Kidney glomerular epithelial cell (primary cell): ENCODE measurements at places on chromosomes 16 and 17.

- DNase-seq, result no peak
Observed at GRCh38 chr16:10608687-10609401, 28.4 kb upstream of the EMP2 start.

DNA sequence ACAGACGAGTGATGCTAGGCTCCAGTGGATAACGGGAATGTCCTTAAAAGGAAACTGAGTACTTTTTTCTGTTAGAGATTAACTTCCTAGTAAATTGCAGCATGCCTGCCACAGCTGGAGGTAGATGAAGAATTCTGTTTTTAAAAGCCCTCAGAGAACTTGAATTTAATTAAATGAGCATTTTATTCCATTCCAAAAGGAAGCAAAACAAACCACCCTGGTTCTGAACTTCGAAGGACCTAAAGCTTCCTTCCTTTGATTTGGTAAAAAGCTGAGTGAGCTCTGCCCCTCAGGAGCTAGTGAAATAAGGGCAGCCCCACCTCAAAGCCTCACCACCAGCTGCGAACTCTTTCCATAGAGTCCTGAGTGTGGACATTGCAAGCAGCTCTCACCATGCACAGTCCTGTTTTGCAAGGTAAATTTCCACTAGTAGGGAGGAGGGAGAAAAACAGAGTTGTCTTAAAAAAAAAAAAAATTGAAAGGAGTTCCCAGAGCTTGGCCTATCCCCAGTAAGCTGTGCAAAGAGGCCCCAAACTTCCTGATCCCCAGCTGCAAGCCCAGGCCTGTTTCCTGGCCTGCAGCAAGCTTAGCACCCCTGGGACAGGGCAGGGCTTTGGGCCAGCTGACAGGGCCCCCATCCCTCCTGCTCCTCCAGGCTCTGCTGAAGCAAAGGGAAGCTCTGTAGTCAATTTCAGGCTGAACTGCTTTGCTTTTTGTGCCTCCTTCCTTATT lies 11.2 kb downstream of the CHD9NB start:
- DNase-seq, result peak; percentile 57

DNA sequence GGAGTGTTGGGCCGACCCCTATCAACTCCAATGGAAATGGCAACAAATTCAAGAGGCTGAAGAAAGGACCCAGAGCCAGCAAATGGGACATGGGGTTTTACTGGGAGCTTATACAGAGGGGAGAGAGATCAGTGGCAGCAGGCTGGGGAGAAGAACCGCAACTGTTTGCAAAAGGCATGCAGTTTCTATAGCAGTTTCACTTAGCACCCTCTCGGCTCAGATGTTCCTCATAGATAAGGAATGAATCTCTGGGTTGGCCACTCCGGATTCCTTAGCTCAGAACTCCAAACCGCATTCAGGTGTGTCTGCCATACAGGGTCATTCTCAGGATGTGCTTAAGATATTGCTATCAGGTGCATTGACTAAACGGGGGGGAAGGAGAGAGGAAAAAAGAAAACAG lies 71.1 kb upstream of the RPL38 start:
- no peak for DNase-seq

DNA sequence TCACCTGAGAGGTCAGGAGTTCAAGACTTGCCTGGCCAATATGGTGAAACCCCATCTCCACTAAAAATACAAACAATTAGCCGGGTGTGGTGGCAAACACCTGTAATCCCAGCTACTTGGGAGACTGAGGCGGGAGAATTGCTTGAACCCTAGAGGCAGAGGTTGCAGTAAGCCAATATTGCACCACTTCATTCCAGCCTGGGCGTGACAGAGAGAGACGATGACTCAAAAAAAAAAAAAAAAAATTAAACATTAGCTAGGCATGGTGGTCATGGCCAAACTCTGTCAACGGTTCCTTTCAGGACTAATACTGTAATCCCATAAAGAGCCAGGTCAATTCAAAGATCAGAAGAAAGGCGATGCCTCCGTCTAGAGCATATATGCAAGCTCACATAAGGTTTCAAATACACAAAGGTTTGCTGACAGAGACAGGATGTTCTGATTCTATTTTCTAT lies 2.4 kb downstream of the RNF157 start:
- DNase-seq, result no peak

DNA sequence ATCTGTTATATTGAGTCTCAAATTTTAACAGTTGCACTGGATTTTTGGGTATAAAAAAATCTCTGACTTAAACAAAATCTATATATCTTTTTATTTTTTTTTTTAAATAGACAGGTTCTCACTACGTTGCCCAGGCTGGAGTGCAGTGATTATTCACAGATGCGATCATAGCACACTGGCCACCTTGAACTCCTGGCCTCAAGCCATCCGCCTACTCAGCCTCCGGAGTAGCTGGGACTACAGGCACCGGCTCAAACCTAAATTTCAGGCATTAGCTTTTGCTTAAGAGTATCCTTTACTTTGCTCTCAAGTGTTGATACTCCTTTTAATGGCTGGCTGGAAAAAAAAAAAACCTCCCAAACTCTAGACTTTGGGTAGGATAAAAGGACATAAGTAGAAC lies 61.6 kb downstream of the RPGRIP1L start:
- no peak for DNase-seq

GRCh38 chr17:4953451-4953961 lies 2.6 kb downstream of the ENO3 start:
- DNase-seq, result peak; percentile 87

GRCh38 chr16:65757064-65757463 lies 609.4 kb upstream of the CDH5 start:
- no peak for DNase-seq

DNA sequence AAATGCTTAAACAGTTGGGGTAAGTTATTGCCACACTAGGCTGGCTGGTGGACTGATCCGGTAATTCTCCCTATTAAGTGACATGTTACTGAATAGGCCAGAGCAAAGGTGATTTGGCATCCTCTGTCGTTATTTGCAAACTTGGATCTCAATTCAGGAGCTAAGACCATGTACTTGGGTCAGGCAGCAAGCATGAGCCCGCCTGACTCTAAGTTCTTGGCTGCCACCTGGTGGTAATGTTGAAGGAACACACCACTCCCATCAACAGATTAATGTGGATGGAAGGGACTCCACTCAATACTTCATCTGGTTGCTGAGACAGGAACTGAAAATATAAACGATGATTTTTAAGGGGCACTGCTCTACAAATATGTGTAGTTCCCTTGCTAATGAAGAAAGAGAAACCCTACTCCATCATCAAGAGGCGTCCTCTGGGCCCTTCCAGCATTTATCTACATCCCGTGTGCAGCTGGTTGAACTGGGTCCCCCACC lies 70.8 kb downstream of the EMP2 start:
- DNase-seq, result peak; percentile 75

- no peak for DNase-seq
Observed at GRCh38 chr16:86713021-86713631, 134.8 kb downstream of the FOXL1 start.

DNA sequence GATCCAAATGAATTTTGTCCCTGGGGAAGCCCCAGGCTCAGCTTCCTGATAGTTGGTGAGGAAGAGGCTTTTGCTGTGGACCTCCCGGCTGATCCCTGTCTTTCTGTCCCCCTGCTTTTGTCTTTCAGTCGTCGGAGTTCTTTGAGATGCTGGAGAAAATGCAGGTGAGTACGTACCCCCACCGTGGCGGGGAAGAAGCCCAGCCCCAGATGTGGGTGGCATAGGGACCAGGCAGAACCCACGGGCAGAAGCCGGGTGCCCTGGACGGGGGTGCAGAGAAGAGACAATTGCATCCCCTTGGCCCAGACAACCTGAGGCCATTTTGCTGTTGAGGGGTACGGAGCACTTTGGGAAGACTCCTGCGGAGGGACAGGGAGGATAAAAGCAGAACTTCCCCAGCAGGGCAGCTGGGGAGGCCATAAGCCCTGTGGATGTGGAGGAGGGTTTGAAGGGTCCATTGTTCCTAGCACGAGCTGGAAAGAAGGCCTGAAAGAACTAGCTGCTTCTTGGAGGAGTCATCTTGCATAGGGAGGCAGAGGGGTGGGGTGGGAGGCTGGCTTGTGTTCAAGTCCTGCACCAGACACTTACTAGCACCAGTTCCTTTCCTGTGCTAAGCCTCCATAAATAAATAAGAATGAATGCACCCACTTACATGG lies 105.6 kb downstream of the OR1D5 start:
- DNase-seq, result no peak

GRCh38 chr17:78387977-78388941 lies 9.8 kb downstream of the PGS1 start:
- no peak for DNase-seq

GRCh38 chr17:31533546-31534155 lies 142.2 kb downstream of the RAB11FIP4 start:
- DNase-seq, result peak; percentile 84

DNA sequence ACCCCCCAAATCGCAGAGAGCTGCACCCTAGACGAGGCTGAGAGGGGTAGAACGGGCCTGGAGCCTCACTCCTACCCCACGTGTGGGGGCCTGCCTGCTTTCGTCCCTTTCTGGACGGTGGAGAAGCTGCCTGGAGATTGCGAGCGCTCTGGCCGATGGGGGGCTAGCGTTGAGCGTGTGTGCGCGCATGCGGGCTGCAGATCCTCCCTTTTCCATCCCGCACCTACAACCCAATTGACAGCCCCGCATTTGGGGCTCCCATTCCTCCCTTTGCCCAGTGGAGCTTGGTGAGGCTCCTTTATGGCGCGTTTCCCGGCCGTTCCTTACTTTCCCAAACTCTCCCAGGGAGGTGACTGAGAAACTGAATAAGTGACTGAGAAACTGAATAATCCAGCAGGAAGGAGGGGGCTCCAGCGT lies 907 bp upstream of the ESRP2 start:
- no peak for DNase-seq

DNA sequence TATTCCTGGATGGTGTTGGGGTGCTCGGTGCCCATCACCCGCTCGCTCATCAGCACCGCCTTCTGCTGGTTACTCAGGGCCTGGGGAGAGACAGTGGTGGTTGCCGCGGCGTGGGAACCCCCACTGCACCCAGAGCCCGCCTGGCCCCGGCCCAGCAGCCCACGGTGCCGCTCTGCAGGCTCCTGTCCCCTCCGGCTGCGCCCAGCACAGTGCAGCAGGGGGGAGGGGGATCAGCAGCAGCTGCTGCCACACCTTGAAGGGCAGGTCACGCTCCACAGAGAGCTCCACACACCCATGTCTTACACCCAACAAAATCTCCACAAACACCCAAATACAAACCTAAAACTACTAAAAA lies 18.8 kb downstream of the CLUH start:
- DNase-seq, result no peak

- no peak for DNase-seq
Observed at GRCh38 chr16:27749547-27749875, 199.6 kb downstream of the KATNIP start.

DNA sequence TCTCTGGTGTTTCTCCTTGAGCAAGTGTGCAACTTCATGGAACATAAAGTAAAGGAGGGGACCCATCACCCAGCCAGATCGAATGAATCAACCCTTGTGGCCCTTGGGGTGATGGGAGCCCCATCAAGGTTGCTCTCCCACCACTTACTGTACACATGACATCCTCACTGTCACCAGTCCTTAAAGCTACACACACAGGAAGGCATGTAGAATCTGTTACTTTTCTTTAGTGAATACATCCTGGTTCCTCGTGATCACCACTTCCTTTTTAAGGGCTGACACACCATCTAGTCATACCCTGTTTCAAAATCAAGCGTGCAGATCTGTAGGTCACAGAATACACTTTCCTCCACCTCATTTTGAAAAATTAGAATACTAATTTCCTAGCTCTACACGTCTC lies 22.6 kb upstream of the MPHOSPH6 start:
- no peak for DNase-seq

DNA sequence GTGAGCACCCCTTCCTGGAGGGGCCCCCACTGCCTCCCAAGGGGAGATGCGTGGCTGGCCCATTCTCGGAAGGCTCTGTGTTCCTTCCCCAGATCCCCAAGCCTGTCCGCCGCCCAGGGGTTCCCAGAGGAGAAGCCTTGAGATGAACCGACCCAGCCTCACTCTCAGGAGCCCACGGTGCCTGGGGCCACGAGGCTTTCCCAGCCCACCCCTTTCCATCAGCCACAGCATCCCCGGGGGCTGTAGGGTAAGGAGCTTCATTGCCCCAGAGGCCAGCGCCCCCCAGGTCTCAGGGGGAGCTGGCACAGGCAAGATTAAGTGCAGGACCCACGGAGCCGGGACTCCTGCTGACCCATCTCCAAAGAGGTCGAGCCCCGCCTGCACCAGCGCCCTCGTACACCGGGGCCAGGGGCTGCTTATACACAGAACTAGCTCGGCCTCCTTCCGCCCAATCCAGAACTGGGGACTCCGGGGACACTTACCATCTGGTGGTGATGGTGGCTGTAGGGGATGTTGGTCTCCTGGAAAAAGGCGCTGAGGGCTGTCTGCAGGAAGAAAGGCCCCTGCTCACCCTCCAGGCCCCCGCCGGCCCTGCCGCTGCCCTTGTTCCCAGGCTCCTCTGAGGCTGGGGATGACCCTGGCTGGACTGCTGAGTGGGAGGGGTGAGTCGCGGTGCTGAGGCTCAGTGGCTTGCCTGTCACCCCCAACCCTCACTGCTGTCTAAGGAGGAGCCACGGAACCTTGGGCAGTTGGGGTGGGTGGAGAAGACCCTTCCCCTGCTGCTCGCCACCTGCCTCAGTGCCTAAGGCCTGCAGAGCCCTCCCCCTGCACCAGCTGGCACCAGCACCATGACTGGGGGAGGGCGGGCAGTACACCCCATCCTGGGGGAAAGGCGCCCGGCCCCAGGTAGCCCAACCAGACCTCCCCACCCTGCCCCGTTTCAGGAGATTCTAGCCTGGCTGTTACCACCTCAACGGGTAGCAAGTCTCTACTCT lies 4.4 kb downstream of the UBALD1 start:
- no peak for DNase-seq

DNA sequence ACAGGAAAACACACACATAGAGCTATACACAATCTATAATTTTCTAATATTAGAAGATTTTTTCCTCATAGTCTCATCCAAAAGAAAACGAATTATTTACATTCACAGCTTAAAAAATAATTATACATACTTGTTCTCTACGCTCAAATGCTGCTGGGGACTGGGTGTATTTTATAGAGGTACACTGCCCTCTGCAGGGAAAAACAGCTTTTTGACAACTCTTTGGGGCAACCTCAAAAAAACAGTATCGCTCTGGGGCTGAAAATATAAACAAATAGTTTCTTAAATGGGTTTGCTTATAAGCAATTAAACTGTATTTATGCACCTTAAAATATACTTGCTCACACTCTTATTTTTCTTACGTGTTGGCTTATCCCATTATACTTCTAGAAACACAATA lies 261.8 kb upstream of the PSMD7 start:
- no peak for DNase-seq

DNA sequence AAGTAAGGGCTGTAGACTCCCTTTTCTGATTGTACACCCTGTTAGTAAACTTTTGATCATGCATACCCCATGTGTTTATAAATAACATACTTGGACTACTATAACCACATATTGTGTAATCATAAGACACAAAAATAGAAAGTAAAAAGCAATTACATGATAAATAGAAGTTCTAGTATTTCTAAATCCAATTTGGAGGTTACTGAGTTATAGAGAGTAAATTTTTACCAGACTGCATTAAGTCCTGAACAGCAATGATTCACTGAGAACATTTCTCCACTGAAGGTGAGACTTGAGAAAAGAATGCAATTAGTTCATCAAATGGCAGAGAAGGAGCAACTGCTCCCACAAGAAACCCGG lies 7.7 kb upstream of the TBKBP1 start:
- DNase-seq, result peak; percentile 68

- no peak for DNase-seq
Observed at GRCh38 chr17:379531-380465, 27.2 kb upstream of the RPH3AL start.

- no peak for DNase-seq
Observed at GRCh38 chr16:17469011-17469740, 1.6 kb downstream of the XYLT1 start.

GRCh38 chr17:37413875-37414519 lies 7.3 kb downstream of the TADA2A start:
- DNase-seq, result no peak
